ENCODE measurements at places on chromosomes 6 and 20.

GRCh38 chr20:49631061-49631716, 63.3 kb upstream of the PTGIS start:
- H3K27me3 ChIP-seq, result no peaks in the 10 kb centered on the region
- H3K4me3 ChIP-seq, result no peak overlapping the region
- no peak for DNase-seq
- peaks cover 16% of the 10 kb centered on the region for H3K4me1 ChIP-seq

DNA sequence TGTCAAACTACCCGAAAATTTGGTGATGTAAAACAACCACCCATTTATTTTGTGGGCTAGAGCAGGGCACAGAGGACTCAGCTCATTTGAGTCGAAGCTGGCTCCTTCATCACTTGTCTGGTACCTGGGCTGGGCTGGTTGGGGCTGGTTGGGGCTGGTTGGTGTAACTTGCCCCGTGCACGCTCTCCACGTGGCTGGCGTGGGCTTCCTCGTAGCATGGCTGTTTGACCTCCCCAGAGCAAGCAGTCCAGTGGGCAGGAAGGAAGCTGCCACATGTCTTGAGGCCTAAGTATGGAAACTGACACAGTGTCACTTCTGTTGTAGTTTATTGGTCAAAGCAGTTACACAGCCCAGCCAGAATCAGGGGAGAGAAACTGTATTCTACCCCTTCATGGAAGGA, 27.1 kb downstream of the BCAS4 start:
- no peak for DNase-seq
- no peaks in the 10 kb centered on the region for H3K27me3 ChIP-seq
- no peak overlapping the region for H3K4me3 ChIP-seq

DNA sequence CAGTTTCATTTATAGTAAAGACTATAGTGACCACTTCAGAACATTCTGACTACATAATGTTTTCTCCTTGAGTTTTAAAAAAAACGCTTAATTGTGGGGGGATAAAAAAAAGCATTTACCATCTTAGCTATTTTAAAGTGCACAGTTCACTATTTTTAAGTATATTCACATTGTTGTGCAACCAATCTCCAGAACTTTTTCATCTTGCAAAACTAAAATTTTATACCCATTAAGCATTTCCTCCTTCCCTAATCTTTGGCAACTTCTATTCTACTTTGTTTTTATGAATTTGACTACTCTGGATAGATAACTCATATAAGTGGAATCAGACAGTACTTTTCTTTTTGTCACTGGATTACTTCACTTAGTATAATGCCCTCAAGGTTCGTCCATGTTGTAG, 62.3 kb downstream of the FKBP5 start:
- no peak overlapping the region for H3K27ac ChIP-seq
- H3K36me3 ChIP-seq, result peaks cover 41% of the 10 kb centered on the region
- peaks cover 8% of the 10 kb centered on the region for H3K4me1 ChIP-seq
- no peaks in the 10 kb centered on the region for H3K27me3 ChIP-seq

DNA sequence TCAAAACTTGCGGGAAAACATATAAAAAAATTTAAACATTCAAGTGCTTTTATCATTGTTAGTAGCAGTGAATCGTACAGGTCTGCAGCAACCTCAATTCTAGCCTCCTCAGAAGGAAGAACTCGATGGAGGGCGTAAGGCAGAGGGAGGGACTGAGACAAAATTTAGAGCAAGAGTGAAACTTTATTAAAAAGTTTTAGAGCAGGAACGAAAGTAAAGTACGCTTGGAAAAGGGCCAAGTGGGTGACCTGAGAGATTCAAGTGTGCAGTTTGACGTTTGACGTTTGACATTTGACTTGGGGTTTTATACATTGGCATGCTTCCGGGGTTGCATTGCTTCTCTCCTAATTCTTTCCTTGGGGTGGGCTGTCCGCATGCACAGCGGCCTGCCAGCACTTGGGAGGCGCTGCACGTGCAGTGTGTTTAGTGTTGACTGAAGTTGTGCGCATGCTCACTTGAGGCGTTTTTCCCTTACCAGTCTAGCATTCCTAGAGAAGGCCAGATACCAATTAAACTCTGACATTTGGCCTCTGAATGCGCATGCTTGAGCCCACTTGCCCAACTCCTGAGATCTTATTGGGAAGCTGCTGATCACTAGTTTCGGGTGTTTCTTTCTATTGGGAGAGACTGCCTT, 82.6 kb downstream of the TBX18 start:
- no peaks in the 10 kb centered on the region for H3K27me3 ChIP-seq
- no peaks in the 10 kb centered on the region for H3K36me3 ChIP-seq
- no peak overlapping the region for H3K27ac ChIP-seq
- no peaks in the 10 kb centered on the region for H3K4me1 ChIP-seq
- H3K4me3 ChIP-seq, result no peak overlapping the region

- H3K27ac ChIP-seq, result no peak overlapping the region
- no peak overlapping the region for H3K4me3 ChIP-seq
- H3K27me3 ChIP-seq, result no peaks in the 10 kb centered on the region
- no peaks in the 10 kb centered on the region for H3K4me1 ChIP-seq
- no peak for DNase-seq
These were observed 11.5 kb upstream of the MEP1A start for GRCh38 chr6:46781478-46782378.

- no peaks in the 10 kb centered on the region for H3K27me3 ChIP-seq
- peaks cover 3% of the 10 kb centered on the region for H3K4me1 ChIP-seq
- DNase-seq, result no peak
- no peak overlapping the region for H3K27ac ChIP-seq
- no peak overlapping the region for H3K4me3 ChIP-seq
- H3K36me3 ChIP-seq, result peaks cover 20% of the 10 kb centered on the region
These were observed 159.1 kb downstream of the QKI start for GRCh38 chr6:163573503-163574179.

- DNase-seq, result no peak
- H3K27ac ChIP-seq, result no peak overlapping the region
These were observed 3.8 kb upstream of the WFDC12 start for GRCh38 chr20:45128099-45128498.

DNA sequence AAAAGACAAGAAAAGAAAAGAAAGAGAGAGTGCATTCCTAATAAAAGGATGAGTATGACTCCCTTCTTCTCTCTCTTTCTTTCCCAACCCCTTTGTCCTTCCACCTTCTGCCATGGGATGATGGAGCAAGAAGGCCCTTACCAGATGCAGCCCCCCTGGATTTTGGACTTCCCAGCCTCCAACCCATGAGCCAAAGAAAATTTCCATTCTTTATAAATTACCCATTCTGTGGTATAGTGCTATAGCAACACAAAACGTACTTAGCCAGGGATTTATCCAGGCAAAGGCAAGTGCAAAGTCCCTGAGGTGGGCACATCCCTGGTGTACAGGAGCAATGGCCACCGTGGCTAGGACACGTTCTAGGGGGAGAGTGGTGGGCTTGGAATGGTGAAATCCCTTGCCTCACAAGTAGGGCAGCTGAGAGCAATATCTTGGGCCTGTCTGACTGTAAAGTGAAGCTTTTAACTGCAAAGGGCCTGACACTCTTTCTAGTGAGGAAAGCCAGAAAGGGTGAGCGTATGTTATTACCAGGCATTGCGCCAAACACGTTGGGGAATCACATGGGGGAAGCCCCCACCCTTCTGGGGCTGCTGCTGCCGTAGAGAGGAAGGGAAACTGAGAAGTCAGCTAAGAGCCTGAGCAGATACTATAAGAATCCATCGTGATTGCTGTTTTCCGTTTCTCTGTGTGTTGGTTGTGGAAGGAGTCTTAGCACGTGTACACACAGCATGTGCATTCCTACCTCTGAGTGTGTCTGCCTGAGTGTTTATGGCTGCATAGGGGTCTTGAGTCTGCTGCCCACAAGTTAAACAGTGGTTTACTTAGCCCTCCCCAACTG, 50.7 kb upstream of the SIRPA start:
- H3K4me1 ChIP-seq, result peaks cover 9% of the 10 kb centered on the region
- no peak for DNase-seq
- H3K4me3 ChIP-seq, result no peak overlapping the region

DNA sequence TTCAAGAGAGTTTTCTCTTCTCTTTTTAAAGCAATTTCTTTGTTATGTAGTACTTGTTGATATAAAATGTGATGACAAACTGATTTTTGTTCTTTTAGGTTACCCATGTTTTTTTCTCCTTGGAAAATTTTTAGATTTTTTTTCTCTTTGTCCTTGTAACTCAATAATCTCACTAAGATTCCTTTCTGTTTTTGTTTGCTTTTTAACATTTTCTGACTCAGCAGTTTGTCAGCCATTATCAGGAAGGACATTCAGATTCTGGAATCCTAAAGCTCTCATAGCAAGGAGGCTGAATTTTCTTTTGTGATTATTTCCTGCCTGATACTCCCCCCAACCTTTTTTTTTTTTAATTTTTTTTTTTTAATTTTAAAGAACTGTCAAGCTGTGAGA, 75.2 kb upstream of the CITED2 start:
- H3K27me3 ChIP-seq, result no peaks in the 10 kb centered on the region
- DNase-seq, result no peak
- H3K27ac ChIP-seq, result no peak overlapping the region
- H3K4me3 ChIP-seq, result no peak overlapping the region
- no peaks in the 10 kb centered on the region for H3K36me3 ChIP-seq
- H3K4me1 ChIP-seq, result peaks cover 18% of the 10 kb centered on the region

GRCh38 chr6:6586671-6587526, 1.6 kb upstream of the LY86 start:
- no peak for DNase-seq
- no peaks in the 10 kb centered on the region for H3K27me3 ChIP-seq
- no peak overlapping the region for H3K4me3 ChIP-seq

DNA sequence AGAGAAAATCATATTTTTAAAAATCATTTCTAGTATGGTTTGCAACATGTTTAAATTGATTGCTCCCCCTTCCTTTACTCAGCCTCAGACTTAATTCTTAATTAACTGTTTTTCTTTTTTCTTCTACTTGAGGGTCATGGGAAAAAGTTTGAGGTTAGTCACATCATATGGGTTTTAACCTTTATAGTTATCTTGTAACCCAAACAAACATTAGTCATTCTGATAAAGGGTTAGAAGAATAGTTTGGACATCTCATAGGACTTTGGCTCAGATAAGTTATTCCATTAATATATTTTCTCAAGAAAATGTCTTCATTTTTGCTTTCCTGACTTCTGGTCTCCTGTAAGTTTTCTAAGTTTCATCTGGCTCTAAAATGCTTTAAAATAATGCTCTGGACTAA, 34.5 kb upstream of the TSPYL1 start:
- H3K36me3 ChIP-seq, result no peaks in the 10 kb centered on the region
- no peak overlapping the region for H3K27ac ChIP-seq
- DNase-seq, result no peak
- no peak overlapping the region for H3K4me3 ChIP-seq

GRCh38 chr6:158766621-158767455, 52.3 kb downstream of the EZR start:
- H3K4me1 ChIP-seq, result peaks cover 13% of the 10 kb centered on the region
- no peak overlapping the region for H3K4me3 ChIP-seq
- H3K27me3 ChIP-seq, result no peaks in the 10 kb centered on the region
- no peak for DNase-seq
- H3K36me3 ChIP-seq, result peaks cover 92% of the 10 kb centered on the region

- no peaks in the 10 kb centered on the region for H3K27me3 ChIP-seq
- DNase-seq, result no peak
- no peak overlapping the region for H3K27ac ChIP-seq
- peaks cover 2% of the 10 kb centered on the region for H3K4me1 ChIP-seq
- no peak overlapping the region for H3K4me3 ChIP-seq
- H3K36me3 ChIP-seq, result peaks cover 62% of the 10 kb centered on the region
These were observed 15.1 kb downstream of the AAR2 start for GRCh38 chr20:36251426-36251825.

GRCh38 chr6:32210191-32210601, 13.7 kb downstream of the NOTCH4 start:
- peaks cover 17% of the 10 kb centered on the region for H3K27me3 ChIP-seq
- no peaks in the 10 kb centered on the region for H3K36me3 ChIP-seq
- DNase-seq, result no peak
- H3K4me3 ChIP-seq, result no peak overlapping the region
- H3K4me1 ChIP-seq, result no peaks in the 10 kb centered on the region

- no peaks in the 10 kb centered on the region for H3K27me3 ChIP-seq
- H3K27ac ChIP-seq, result no peak overlapping the region
- no peaks in the 10 kb centered on the region for H3K4me1 ChIP-seq
- no peak overlapping the region for H3K4me3 ChIP-seq
These were observed 66.9 kb upstream of the MPC1 start for GRCh38 chr6:166449641-166450040.

DNA sequence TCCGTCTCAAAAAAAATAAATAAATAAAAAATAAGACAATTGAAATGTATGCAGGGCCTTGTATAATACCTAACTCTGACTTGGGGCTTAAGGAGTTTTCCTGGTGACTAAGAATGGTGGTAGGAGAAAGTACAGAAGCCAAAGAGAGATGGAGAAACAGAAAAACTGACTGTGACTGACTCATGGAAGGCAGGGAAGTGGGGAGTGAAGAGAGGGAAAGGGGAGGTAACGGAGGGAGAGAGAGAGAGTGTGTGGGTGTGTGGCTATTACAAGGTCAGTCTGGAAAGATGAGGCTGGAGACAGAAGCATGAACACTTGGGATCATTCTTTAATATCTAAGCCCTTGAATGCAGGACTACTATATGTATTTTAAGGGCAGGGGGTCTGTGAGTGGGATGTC, 38.5 kb downstream of the SNRNP48 start:
- peaks cover 8% of the 10 kb centered on the region for H3K27me3 ChIP-seq
- no peaks in the 10 kb centered on the region for H3K36me3 ChIP-seq
- no peak overlapping the region for H3K4me3 ChIP-seq
- no peak overlapping the region for H3K27ac ChIP-seq

GRCh38 chr20:47358672-47359529, 2.4 kb upstream of the ZMYND8 start:
- H3K4me3 ChIP-seq, result no peak overlapping the region
- no peaks in the 10 kb centered on the region for H3K27me3 ChIP-seq
- peak overlapping the region; percentile 75 for H3K27ac ChIP-seq

DNA sequence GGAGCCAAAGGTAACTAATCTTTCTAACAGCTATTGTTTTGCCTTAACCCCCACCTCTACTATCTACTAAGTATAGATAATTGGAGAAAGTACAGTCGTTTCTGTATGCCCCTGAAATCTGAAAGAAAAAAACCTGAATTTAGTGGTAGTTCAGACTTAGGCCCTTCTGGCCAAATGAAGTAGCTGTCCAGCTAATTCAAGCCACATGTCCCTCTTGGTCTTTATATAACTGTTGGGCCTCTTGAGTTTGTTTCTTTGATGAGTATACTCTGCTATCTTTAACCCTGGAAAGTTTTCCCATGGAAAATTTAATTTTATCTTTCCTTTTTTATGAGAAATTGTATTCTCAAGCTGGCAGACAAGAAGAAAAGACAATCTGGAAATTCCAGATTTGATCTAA, 73.0 kb upstream of the FAM8A1 start:
- no peak for DNase-seq
- H3K27me3 ChIP-seq, result peaks cover 2% of the 10 kb centered on the region

DNA sequence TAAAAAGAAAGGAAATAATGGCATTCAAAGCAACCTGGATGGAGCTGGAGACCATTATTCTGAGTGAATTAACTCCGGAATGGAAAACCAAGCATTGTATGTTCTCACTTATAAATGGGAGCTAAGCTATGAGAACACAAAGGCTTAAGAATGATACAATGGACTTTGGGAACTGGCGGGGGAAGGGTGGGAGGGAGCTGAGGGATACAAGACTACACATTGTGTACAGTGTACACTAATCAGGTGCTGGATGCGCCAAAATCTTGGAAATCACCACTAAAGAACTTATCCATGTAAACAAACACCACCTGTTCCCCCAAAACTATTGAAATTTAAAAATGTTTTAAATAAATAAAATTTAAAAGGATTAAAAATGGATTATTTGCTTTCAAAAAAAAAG, 4.1 kb upstream of the HLA-E start:
- peaks cover 13% of the 10 kb centered on the region for H3K36me3 ChIP-seq
- DNase-seq, result no peak
- no peak overlapping the region for H3K4me3 ChIP-seq
- peaks cover 34% of the 10 kb centered on the region for H3K4me1 ChIP-seq
- H3K27ac ChIP-seq, result no peak overlapping the region

Measured in activated T-helper 2 cell treated with anti-CD3 and anti-CD28 coated beads, Interferon-gamma antibody, Interleukin-2, Interleukin-4, amounts not matched to agents 10 μg/mL and 5 μg/mL and 100 μg/mL, durations not matched to agents 14 hours and 24 hours and 36 hours (primary cell).